SHP77 treated with DMSO at 0.1 percent for 48 hours (cell line): ENCODE measurements at places on chromosomes 7 and 10.
A peak's percentile ranks its signal among the peaks of the same experiment; 100 is the strongest.

DNA sequence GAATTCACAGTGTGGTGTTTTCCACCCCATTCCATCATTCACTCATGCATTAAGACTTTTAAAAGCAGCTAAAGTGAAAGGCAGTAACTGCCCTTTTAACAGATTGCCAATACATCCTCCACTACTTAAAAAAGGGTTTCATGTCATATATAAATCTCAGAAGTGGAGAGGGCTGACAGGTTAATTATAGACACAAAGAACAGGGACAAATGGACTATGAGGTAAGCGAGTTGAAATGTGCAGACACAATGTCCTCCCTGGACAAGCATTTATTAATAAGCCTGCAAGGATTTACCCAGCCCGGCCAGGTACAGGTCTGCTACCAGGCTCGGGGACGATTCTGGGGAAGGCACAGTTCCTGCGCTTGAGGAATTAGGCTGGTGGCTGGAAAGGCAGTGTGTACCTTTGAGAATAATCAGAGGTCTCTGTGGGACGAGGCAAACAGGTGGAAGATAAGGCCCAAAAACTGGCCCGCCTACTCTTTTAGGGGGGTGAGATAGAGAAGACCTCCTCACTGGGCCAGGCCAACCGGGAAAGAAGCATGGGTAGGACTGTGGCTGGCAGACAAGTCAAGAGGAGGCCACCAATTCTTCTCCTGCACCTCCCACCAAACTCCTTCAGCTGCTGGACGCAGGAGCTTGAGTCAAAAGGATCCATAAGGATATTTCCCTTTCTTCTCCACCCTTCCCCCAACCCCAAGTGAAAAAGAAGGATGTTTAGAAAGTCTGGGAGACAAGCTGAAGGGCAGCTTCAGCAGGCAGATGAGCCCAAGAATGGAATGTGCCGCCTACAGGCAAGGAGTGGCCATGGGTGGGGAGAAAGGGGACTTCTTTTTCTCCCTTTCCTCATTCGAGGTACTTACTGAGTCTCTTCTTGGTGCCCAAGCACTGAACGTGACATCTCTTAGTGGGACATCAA lies 1.5 kb downstream of the PDLIM1 start:
- DNase-seq, result peak; percentile 42

- no peak for DNase-seq
Measured at GRCh38 chr10:69151984-69152383, 28.0 kb downstream of the VPS26A start.

GRCh38 chr10:113663908-113664307 lies at the start of gene NRAP:
Gene NRAP (minus strand): TSS chr10:113664041. CDS start chr10:113663882, 159 bp downstream.
- DNase-seq, result no peak

- DNase-seq, result no peak
Measured at GRCh38 chr10:125012851-125013528, 71.1 kb downstream of the ZRANB1 start.

GRCh38 chr10:46106410-46107255 lies 60.6 kb upstream of the MSMB start:
- no peak for DNase-seq

DNA sequence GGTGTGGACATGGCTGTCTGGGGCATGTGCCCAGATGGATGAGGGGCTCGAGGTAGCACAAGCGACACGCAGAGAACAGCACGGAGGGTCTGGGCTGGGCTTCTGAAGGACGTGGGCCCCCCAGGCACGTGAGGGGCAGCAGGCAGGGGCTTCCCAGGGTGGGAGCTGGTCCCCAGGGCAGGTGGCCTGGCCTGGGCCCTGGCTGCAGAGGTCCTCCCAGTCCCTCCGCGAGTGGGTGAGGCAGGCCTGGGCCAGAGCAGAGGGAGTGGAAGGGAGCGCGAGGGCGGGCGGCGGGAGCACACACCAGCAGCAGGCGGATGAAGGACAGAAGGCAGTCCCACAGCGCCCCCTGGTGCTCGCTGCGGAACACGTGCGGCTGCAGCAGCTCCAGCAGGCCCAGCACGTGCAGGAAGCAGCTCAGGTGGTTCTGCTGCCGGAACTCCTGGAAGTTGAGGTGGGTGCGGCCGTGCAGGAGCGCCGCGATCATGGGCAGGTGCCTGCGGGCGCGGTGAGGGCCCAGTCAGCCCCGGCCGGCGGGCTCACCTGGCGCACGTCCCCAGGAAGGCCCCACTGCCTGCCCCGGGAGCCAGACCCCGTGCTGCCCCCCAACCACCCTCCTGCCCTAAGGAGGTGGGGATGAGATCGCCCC lies 14.7 kb upstream of the MICALL2 start:
- DNase-seq, result peak; percentile 33

- DNase-seq, result no peak
Measured at GRCh38 chr7:139351027-139351426, 8.7 kb upstream of the LUC7L2 start.

DNA sequence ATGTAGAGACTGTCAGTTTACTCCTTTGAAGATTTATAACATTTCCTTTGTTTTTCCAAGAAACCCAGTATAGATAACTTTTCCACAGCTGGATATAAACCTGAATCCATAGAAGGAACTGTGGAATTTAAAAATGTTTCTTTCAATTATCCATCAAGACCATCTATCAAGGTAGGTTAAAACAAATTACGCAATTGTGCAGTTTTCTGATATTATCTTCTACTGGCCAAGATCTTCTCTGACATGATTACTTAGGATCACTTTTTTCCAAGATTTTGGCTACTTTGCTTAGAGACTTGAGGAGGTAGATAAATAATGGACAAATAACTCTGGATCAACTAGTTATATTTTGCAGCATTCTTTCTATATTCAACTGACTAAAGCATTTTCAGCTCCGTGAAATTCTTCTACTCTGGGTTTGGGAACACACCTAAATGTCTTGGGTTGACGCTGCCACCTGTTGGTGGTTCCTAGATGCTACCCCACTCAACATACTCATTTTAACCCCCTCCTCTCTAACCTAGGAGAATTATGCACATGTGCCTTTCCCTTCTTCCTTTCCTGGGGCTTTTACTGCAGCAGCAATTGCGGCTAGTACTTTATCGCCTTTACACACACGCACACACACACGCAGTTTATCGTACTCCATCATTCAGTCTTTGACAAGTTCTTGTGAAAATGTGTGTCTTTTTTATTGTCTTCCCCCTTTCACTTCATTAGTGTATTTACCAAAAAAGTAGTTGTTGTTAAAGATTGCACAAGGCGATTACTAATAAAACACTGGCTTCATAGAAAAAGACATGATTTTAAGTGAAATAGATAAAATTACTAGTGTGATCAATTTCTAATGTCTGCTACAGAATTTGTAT lies 32.7 kb downstream of the ABCB5 start:
- DNase-seq, result peak; percentile 37

- DNase-seq, result no peak
Measured at GRCh38 chr10:69929575-69929974, 123.1 kb upstream of the MACROH2A2 start.

DNA sequence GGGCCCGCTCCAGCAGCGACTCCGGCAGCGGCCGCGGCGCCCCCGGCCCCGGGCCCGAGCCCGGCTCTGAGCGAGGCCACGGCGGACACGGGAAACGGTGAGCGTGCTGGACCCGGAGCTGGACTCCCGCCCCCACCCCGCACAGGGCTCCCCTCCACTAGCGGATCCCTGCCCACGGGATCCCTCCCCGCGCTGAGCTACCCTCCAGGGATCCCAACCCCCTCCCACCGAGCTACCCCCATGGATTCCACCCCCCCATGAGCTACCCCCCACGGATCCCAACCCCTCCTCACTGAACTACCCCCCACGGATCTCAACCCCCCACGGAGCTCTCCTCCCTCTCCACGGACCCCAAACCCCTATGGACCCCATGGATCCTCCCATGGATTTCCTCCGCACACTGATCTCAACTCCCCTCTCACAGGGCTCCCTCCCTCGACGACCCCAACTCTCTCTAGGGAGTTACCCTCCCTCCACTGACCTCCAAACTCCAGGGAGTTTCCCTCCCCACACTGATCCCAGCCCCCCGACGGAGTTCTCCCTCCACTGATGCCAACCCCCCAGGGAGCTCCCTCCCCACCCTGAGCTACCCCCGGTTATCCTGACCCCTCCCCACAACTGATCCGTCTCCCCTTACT lies 20.6 kb upstream of the HSPB1 start:
- DNase-seq, result no peak
